ENCODE measurements at places on chromosomes 12 and 14.

GRCh38 chr12:12474931-12475795, 87.5 kb downstream of the DUSP16 start:
- no peak for DNase-seq

DNA sequence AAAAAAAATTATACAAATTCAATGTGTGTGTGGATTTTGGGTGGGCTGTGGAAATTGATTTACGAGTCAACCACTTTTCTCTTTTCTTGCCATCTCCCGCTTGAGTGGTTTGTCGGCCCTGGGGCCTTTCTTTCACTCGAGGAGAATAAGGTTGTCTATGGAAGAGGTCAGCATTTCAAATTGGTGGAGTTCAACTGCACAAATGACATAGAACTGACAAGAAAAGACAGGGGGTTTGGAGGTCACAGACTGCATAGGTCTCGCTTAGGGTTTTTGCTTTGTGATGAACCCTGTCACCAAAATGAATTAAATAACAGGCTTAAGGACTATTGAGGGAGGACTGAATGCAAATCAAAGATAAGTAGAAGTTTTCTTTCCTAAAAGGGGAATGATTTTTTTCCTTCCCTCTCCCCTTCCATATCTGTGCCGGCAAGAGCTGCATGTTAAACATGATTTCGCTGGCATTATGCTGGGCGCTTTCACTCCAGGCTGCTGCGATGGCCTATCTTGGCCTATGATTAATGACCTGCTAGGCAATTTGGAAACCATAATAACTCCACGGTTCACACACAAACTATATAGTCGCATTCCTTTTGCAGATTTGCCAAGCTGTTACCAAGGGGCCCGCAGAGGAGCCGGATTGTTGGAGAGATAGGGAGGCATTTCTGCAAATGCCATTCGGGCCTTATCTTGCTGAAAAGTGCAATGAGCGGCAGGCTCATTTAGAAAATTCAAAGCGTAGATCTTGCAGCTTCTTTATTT, 20.7 kb downstream of the ASCL1 start:
- DNase-seq = no peak

DNA sequence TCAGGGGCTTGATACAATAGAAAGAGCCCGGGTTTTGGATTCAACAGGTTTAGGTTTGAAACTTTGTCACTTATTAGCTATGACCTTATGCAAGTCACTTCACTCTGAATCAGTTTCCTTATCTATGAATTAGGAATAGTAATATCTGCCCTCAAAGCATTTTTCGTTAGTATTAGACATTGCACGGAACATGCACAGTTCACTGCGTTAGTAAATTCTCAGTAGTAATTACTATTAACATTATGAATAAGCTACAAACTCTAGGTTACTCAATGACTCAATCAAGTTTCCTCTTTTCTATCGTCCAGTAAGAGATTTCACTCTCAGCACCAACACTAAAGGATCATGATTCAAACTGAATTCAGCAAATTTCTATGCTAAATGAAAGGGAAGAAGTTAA, 150.3 kb downstream of the CEP83 start:
- DNase-seq = no peak

GRCh38 chr12:108117163-108117849, 11.8 kb upstream of the WSCD2 start:
- DNase-seq = no peak

GRCh38 chr14:99930420-99931274, 134.6 kb upstream of the EVL start:
- DNase-seq = no peak

GRCh38 chr12:108587826-108588225, 10.1 kb downstream of the TMEM119 start:
- no peak for DNase-seq

- DNase-seq = no peak
These were observed 103.1 kb downstream of the SCARB1 start for GRCh38 chr12:124760560-124760959.

- no peak for DNase-seq
These were observed 57.7 kb downstream of the ADGRD1 start for GRCh38 chr12:131011165-131012079.

DNA sequence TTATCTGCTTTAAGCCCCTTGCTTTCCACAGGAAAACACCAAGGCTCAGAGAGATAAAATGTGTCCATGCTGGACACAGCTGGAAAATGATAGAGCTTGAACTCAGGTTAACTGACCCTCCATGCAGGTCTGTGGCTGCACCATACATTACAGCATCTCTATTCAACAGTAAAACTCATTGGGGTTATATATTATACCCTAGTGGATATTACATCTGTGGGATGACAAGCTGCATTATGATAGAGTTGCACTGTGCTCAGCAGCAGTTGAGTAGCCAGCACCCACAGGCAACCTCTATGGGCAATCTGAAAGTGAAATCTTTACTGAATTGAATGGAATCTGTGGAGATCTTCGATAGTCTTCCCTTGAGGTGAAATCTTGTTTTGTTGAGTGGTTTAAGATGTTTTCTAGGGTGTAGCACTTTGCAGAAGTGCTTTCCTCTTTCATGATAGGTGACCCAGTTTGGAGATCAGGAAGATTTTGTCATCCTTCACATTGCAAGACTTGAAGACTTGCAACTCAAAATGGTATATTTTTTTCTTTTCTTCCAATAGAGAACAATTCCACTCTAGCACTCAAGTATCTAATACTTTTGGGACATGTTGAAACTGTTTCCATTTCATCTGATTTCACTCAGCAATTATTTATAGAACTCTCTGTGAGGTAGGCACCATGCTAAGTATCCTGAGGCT, 389.2 kb downstream of the RAD51B start:
- no peak for DNase-seq

GRCh38 chr12:67650388-67651131, 2.0 kb downstream of the DYRK2 start:
- no peak for DNase-seq

GRCh38 chr14:69882116-69882864, 3.1 kb downstream of the SMOC1 start:
- DNase-seq = no peak

GRCh38 chr12:55946553-55946952, 15.6 kb downstream of the DGKA start:
- no peak for DNase-seq

DNA sequence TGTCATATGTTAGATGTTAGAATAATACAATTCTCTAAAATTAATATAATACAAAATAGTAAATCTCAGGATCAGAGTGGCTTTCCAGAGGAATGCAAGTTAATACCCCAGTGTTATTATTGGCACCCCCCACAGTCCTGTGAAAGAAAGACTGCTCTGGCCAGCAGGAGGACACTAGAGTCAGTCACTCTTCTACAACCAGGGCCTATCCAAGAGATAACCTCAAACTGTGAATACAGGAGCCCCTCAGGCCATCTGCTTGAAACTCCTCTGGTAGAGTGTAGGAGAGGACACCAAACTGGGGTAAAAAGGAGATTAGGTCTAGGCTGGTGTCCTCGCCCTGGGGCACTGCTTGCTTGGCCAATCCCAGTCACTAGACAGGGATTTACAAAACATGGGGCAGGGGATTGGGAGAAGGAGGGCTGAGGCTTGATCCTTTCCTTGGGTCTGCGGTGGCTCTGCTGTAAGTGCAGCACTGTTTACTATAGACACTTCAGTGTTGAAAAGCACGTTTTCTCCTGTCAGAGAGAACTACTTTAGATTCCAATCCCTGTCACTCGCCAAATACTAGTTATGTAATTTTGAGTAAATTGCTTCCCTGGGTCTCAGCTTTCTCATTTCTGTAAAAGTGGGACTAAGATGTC, 44.5 kb upstream of the PTPRR start:
- DNase-seq = no peak

DNA sequence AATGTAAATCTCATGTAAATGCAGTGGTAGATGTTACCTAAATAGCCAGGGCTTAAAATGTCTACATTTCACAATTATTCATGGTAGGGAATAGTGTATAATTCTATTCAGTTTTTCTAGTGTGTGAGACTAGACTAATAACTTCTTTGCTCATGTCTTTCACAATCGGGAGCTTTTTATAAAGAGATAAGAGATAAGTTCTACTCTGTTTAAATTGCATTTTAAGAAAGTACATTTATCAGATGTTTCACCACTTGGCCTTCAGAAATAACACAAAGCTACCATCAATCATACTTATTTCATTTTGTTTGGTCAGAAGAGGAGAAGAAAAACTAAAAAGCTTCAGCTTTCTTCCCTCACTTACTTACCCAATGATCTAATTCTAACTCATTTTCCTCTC, 725.5 kb upstream of the FLRT2 start:
- DNase-seq = no peak

GRCh38 chr12:5611162-5611561, 179.3 kb downstream of the NTF3 start:
- DNase-seq = no peak

- no peak for DNase-seq
These were observed 167.4 kb downstream of the SNAPC1 start for GRCh38 chr14:61929651-61930050.

- no peak for DNase-seq
These were observed 283.6 kb downstream of the CACNA1C start for GRCh38 chr12:2336409-2336829.

DNA sequence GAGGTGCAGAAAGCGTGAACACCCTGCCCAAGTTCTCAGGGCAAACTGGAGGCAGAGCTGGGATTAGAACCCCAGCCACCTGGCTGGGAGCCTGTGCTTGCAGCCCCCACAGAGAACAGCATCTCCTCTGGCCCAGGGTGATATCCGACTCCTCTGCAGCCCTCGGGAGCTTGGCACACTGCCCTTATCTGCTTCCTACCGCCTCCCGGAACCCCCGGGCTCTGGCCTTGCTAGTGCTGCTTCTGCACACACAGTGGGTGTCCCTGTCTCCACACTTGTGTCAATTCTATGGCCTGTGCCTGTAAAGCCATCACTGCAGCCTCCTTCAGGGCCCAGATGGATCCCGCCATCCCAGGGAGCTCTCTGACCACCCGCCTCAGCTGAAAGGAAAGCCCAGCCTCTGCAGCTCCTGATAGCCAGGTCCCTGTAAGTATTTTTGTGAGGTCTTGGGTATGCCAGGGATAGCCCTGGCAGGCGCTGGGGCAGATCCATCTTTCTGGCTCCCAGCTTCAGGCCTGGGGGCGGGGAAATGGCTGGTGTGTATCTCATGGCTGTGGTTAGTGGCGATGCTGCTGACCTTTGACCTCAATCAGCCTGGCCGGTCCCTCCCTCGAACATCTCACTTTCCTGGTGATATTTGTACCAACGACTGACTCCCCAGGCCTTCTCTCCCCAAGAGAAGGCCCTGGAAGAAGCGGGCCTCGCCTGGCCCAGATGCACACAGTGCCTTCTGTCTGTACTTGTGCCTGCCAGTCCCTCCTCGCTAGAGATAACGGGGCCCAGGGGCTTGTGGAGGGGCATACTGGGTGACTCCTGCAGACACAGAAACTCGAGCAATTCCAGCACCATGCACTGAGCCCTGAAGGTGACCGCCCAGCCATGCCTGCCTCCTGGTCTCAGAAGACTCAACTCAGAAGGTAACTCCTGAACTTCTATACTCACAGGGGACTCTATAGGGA, 183.8 kb downstream of the CALM1 start:
- DNase-seq = no peak

GRCh38 chr12:19217446-19217845, 87.9 kb downstream of the PLEKHA5 start:
- no peak for DNase-seq

DNA sequence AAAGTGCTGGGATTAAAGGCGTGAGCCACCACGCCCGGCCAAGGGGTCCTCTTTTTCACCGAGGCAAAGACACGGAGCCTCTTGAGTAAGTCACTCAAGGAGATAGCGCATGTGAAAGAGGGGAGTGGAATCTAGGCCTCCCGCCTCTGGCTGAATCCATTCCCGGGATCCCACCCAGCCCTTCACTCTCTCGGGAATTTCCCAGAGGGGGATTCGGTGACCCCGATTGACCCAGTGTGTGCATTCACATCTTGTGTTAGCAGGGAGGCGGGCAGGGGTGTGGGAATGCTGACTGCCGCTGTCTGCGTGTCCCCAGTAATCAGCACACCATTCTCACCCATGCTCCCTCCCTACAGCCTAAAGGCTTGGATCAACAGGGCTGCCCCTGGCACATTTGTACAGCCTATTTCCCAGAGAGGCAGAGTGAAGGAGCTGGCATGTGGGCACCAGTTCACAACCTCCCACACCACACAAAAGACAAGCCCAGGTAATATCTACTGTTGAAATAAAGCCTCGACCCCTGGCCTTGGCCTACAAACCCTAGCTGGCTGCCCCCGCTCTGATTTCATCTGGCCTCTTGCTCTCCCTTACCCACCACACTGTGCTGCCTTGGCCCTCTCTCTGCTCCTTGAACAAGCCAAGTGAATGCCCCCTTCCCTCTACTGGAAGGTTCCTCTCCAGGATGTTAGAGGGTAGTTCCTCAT, 1.3 kb upstream of the LTBP2 start:
- no peak for DNase-seq

DNA sequence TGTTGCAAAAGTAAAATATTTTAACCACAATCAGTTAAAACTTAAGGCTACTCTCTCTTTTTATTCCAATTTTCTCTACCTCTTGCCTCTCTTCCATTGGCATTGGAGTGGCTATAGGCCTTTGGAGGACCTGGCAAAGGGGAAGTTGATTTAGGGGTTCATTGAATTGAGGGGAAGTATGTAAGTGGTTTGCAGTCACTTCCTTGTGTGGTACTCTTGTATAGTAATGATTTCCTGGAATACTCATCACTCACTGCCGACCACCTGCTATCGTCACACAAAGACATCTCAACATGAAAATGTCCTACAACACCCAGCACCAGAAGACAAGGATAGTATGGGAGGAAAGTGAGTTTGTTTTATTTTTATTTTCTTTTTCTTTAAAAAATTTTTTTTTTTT, 45.7 kb upstream of the CPM start:
- no peak for DNase-seq

GRCh38 chr12:31796270-31796951, 67.6 kb upstream of the AMN1 start:
- DNase-seq = no peak

- no peak for DNase-seq
These were observed 23.8 kb downstream of the NFKBIA start for GRCh38 chr14:35380794-35381193.

DNA sequence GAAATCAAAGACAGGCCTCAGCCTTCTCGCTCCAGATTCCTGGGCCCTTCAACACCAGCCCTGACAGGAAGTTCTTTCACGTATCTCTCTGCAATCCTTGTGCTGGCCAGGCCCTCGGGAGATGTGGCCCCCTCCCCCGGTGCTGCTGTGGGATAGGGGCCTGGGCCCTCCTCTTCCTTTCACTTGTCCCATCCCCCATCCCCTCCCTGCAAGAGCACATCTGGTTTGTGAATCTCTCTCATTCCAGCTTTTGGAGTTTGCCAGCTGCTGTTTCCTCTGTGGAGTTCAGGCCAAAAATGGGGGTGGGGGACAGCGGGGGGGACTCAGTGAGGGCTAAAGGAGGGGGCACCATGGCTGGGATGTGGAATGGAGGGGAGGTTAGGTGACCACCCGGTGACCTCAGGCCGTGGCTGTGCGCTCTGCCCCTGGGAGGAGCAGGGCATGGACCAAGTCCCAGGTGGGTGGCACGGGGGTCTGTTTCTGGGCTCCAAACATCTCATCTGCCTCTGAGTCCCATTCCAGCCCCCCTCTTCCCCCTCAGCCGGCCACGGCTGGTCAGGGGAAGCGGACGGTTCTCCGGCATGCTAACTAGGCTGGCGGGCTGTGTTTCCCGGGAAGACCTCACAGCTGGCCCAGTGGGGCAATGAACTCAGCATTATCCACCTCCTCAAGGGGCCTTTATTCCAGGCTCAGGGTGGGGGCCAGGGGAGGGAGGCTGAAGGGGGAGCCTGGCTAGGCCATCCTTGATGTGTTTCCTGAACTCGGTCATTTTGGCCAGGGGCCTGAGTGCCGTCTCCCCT, 7.4 kb downstream of the LRP1 start:
- no peak for DNase-seq

All from stimulated activated CD8-positive, alpha-beta memory T cell treated with anti-CD3 and anti-CD28 coated beads, Interleukin-4, amount 100 ng/mL, for 1 hour (primary cell).